RPMI7951 (cell line): ENCODE measurements at places on chromosomes 12 and 14. TPM values are rescaled to one million over a fixed set of nuclear protein-coding genes. Genes with fewer than 3 reads are reported as not detected.

DNAJC22 gene
- 7.9 and 10.4 TPM in 2 replicates for total RNA-seq

- DNase-seq, result no peak
Observed at GRCh38 chr14:64899958-64900357, 14.3 kb upstream of the CHURC1 start.

DNA sequence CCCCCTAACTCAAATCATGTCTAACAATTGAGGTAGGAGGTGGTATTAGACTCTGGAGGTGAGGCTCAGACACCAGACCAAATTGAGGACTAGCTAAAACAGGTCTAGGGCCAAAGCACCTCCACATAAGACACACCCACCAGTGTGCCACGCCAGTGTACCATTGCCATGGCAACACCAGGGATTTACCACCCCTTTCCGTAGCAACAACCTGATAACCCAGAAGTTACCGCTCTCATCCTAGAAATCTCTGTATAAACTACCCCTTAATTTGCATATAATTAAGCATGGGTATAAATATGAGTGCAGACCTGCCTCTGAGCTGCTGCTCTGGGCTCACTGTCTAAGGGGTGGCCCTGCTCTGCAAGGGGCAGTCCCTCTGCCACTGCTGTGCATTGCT is 57.4 kb upstream of the PPP2R5C start:
- DNase-seq, result no peak

DNA sequence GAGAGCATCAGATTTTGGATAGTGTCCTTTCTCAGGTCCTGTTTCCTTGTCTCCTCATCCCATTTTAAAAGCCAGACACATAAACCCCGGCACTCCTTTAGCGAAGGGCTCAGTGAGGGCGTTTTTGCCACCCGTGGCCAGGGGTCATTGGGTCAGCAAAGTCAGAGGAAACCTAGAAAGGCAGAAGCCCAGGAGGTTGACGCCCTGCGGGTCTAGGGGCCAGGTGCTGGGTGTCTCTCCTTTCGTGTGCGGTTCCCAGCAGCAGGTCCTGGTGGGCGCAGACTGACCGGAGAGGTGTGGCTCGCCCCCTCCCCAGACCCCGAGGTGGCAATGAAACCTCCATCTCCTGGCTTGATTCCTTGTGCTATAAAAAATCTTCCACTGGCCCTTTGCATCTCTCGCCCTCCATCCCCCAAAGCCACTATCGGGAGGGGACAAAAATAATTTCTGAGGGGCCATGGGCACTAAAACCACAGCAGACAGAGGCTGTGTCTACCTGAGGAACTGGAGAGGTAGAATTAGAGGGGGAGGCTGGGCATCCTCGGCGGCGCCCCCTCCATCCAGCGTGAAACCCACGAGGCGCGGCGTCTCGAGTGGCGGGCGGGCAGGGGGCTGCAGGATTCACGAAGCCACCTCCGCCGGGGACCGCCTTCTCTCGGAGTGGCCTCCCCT is 858 bp upstream of the FRMD6 start:
- DNase-seq, result no peak
